ENCODE measurements at places on chromosomes 7 and 10.

GRCh38 chr7:140230516-140230860, 53.7 kb upstream of the KDM7A start:
- peak; percentile 17 for DNase-seq

DNA sequence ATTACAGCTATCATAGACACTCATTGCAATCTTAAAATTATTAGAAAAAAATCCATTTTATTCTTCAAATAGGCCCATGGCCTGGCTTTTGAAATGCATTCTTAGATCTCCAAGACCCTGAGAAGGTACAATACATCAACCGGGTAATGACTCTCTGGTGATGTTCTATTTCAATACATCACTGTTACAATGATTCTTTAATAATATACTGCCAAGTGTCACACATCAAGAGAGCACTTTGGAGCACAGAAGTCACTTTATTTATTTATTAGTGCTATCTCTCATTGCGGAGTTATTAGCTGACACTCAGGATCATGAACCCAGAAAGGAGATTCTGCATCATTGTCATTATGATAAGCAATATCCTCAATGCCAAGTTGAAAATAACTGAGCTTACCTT, 748.5 kb upstream of the MBL2 start:
- DNase-seq, result no peak

DNA sequence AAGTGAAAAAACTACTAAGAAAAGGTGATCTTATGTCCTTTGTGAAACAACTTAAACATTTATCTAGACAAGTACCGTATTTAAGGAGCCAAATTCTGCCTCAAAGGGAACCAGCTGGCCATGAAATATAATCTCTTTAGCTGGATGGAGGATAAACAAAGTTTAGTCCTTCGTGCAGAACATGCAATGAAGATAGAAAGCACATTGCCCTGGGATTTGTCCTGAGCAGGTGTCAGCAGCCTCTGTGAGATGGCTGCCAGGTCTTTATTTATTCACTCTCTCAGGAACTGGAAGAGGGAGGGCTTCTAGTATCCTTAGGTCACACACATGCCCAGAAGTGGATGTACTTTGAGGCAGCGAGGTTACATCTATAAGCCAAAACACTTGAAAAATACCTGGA, 57.4 kb upstream of the CASD1 start:
- DNase-seq, result peak; percentile 80

DNA sequence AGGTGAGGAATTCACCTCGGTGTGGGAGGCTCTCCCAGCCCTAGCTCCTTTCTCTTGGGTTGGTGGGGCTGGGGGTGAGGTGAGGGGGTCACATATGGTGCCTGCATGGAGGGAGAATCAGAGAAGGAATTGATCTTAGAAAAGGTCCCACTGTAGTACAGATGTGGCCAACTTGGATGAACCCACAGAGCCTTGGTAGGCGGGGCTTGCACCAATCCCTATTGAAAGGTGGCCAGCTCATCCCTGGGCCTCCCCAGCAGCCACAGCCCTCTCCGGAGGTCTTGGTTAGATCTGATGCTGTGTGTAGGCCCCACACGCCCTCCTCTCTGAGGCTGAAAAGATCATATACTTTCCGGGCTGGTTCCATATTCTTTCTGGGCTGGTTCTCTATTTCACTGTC, 19.0 kb downstream of the HKDC1 start:
- DNase-seq, result no peak
